ENCODE measurements at places on chromosomes 6 and 20. TPM values are rescaled to one million over a fixed set of nuclear protein-coding genes. Genes with fewer than 3 reads are reported as not detected.

TAF11 gene
- total RNA-seq, result 23.8 TPM

SEL1L2 gene
- total RNA-seq, result 13.7 TPM

PDE7B gene
- 22.9 TPM for total RNA-seq

ADGRB3 gene
- 5.1 TPM for total RNA-seq

ADGRF1 gene
- 4.6 TPM for total RNA-seq

CDH26 gene
- 7.9 TPM for total RNA-seq

PREX1 gene
- 6.5 TPM for total RNA-seq

HMGCLL1 gene
- 10.6 TPM for total RNA-seq

BNIP5 gene
- total RNA-seq, result 1.2 TPM

UNC5CL gene
- not detected for total RNA-seq

CGA gene
- total RNA-seq, result 8.2 TPM

OR2B6 gene
- total RNA-seq, result not detected

HCRTR2 gene
- 1.4 TPM for total RNA-seq

GTF3C6 gene
- 77.0 TPM for total RNA-seq

PMEPA1 gene
- 14.7 TPM for total RNA-seq

LRRC1 gene
- total RNA-seq, result 17.8 TPM

CHRNA4 gene
- total RNA-seq, result 2.2 TPM

NRN1 gene
- 3.6 TPM for total RNA-seq

TBCC gene
- 29.4 TPM for total RNA-seq

CASS4 gene
- 2.2 TPM for total RNA-seq

COL9A3 gene
- total RNA-seq, result 37.1 TPM

DEFB132 gene
- total RNA-seq, result 2.4 TPM

NDUFAF5 gene
- 23.6 TPM for total RNA-seq

SLC35A1 gene
- total RNA-seq, result 11.3 TPM

LRRN4 gene
- not detected for total RNA-seq

RIPOR2 gene
- total RNA-seq, result 5.3 TPM

CTNNBL1 gene
- 26.2 TPM for total RNA-seq

SLC4A11 gene
- not detected for total RNA-seq

HLA-DRB1 gene
- 25.5 TPM for total RNA-seq

WFDC12 gene
- not detected for total RNA-seq

ABHD16B gene
- not detected for total RNA-seq

BCAS1 gene
- 4.3 TPM for total RNA-seq

TRAPPC3L gene
- total RNA-seq, result 1.4 TPM

INSM1 gene
- total RNA-seq, result not detected

HAO1 gene
- total RNA-seq, result not detected

CALHM6 gene
- 25.5 TPM for total RNA-seq

RAD21L1 gene
- 19.5 TPM for total RNA-seq

IL17F gene
- not detected for total RNA-seq

NKAPL gene
- 1.9 TPM for total RNA-seq

SMLR1 gene
- 0.72 TPM for total RNA-seq

CD109 gene
- 37.6 TPM for total RNA-seq

APCDD1L gene
- total RNA-seq, result 7.7 TPM

CD83 gene
- total RNA-seq, result 5.5 TPM

ISM1 gene
- total RNA-seq, result 6.7 TPM

CTCFL gene
- total RNA-seq, result 2.6 TPM

IP6K3 gene
- total RNA-seq, result 4.1 TPM

DBNDD2 gene
- total RNA-seq, result 11.8 TPM

OR2H1 gene
- total RNA-seq, result 1.2 TPM

CDH4 gene
- total RNA-seq, result 0.48 TPM

ENPP5 gene
- total RNA-seq, result 2.4 TPM

ATP6V1G2 gene
- total RNA-seq, result 3.6 TPM

SIGLEC1 gene
- 5.8 TPM for total RNA-seq

NEURL2 gene
- total RNA-seq, result 1.9 TPM

VSTM2L gene
- total RNA-seq, result not detected
